Esophagus (tissue), 2 donors: ENCODE measurements at places on chromosomes 5 and 9. TPM values are rescaled to one million over a fixed set of nuclear protein-coding genes. Genes with fewer than 3 reads are reported as not detected.

The CDO1 gene
- polyA plus RNA-seq: 0.41 TPM

The FOXI1 gene
- polyA plus RNA-seq: not detected

The SPOCK1 gene
- 0.88 TPM for polyA plus RNA-seq

The THOC3 gene
- polyA plus RNA-seq: 138 TPM

The SPATA31A3 gene
- polyA plus RNA-seq: not detected

The PTGES gene
- polyA plus RNA-seq: 16.3 TPM

The TMEM215 gene
- polyA plus RNA-seq: not detected

The CER1 gene
- polyA plus RNA-seq: not detected

The HACD4 gene
- 1.1 TPM for polyA plus RNA-seq

The C9orf153 gene
- 0.02 TPM for polyA plus RNA-seq

The AIF1L gene
- polyA plus RNA-seq: 59.3 TPM

The NUTM2G gene
- polyA plus RNA-seq: 0.06 TPM

The DPYSL3 gene
- 22.1 TPM for polyA plus RNA-seq

The NAIP gene
- 1.8 TPM for polyA plus RNA-seq

The ZCCHC9 gene
- 26.0 TPM for polyA plus RNA-seq

The ANGPTL2 gene
- 5.8 TPM for polyA plus RNA-seq

The NMUR2 gene
- not detected for polyA plus RNA-seq

The GFI1B gene
- polyA plus RNA-seq: 0.02 TPM

The QRFP gene
- 0.08 TPM for polyA plus RNA-seq

The PKD2L2 gene
- not detected for polyA plus RNA-seq

The OTP gene
- polyA plus RNA-seq: not detected

The FIBCD1 gene
- polyA plus RNA-seq: 0.24 TPM
